ENCODE measurements at places on chromosomes 6 and 20.
A peak's percentile ranks its signal among the peaks of the same experiment; 100 is the strongest.

DNA sequence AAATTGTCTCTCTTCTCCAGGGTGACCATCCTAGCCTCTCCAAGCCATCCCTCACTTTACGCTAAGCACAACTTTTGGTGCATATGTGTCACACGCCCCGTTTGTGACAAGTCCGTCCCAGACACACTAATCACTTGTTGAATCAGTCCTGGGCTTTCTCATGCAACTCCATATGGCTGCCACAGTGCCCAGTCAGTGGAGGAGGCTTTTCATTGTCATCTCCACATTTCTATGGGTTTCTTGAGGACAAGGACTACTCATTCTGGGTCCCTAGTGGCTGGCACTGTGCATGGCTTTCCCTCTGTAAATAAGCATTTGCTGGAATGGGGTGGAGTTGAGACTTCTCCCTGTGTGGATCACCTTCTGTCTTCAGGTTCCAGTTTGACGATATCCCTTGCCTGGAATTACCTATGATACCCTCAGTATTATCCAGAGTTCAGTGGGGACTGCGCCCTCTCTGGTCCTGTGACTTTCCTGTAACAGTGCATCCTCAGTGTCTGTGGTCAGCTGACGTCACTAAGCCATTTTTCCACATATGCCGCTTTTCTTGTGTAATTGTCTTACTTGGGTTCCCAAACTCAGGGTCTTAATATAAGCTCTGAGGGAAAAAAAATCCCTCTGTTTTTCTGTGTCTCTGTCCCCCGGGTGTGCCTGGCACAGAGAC, 59.8 kb upstream of the MYL9 start:
- no peaks in the 10 kb centered on the region for H3K27me3 ChIP-seq
- no peak overlapping the region for H3K4me3 ChIP-seq
- peaks cover 48% of the 10 kb centered on the region for H3K4me1 ChIP-seq
- DNase-seq = no peak

DNA sequence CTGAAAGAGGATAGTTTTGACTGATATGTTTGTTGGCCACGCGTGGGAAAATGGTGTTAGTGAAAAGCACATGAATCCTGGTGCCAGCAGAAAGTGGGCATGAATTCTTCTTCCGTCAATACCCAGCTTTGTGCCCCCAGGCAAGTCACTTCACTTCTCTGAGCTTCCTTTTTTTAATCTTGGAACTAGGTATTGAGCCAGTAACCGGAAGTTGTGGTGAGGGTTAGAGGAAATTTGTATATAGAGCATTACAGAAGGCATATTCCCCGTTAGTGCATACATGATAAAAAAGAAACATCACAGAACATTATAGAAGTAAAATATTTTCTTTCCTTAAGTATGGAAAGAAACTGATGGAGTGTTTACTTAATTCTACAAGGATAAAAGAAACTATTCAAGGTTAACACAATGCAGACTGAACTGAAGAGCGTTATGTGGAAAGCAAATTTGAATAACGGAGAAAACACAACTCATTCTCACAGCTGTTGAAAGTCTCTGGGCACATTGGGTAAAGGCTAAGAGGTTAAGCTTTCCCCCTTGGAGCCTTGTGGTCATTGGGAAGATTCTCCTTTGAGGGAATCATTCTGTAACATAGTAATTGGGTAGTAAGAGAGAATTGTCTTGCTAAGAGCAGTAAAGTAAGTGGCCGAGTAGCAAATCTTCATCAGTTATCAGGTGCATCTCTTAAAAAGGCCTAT, 223.1 kb downstream of the BCAS1 start:
- peak overlapping the region; percentile 55 for H3K4me3 ChIP-seq
- no peak for DNase-seq
- no peaks in the 10 kb centered on the region for H3K27me3 ChIP-seq
- H3K36me3 ChIP-seq = no peaks in the 10 kb centered on the region
- peak overlapping the region; percentile 81 for H3K27ac ChIP-seq
- peaks cover 38% of the 10 kb centered on the region for H3K4me1 ChIP-seq

DNA sequence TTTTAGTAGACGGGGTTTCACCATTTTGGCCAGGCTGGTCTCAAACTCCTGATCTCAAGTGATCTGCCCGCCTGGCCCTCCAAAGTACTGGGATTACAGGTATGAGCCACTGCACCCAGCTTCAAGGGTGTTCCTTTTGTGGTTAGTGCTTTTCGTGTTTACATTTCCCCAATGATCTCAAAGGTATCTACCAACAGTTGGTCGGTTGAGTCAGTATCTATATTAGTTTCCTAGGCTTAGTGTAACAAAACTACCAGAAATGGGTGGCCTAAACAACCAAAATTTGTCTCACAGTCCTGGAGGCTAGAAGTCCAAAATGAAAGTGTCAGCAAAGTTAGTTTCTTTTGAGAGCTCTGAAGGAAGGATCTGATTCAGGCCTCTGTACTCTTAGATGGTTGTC, 30.1 kb downstream of the CASP8AP2 start:
- no peak for DNase-seq
- no peaks in the 10 kb centered on the region for H3K27me3 ChIP-seq

GRCh38 chr20:53949319-53949839, 121.0 kb downstream of the BCAS1 start:
- H3K4me3 ChIP-seq = peak overlapping the region; percentile 54
- H3K4me1 ChIP-seq = peaks cover 29% of the 10 kb centered on the region
- H3K27ac ChIP-seq = peak overlapping the region; percentile 97
- peaks cover 2% of the 10 kb centered on the region for H3K36me3 ChIP-seq
- no peaks in the 10 kb centered on the region for H3K27me3 ChIP-seq

GRCh38 chr6:104414723-104415122, 445.0 kb downstream of the HACE1 start:
- H3K27me3 ChIP-seq = no peaks in the 10 kb centered on the region
- H3K27ac ChIP-seq = no peak overlapping the region
- H3K4me1 ChIP-seq = no peaks in the 10 kb centered on the region
- no peak overlapping the region for H3K4me3 ChIP-seq
- no peak for DNase-seq

GRCh38 chr20:58660855-58661597, 9.9 kb downstream of the STX16 start:
- H3K4me3 ChIP-seq = no peak overlapping the region
- peaks cover 40% of the 10 kb centered on the region for H3K36me3 ChIP-seq
- H3K27me3 ChIP-seq = no peaks in the 10 kb centered on the region
- peaks cover 56% of the 10 kb centered on the region for H3K4me1 ChIP-seq
- H3K27ac ChIP-seq = peak overlapping the region; percentile 51

DNA sequence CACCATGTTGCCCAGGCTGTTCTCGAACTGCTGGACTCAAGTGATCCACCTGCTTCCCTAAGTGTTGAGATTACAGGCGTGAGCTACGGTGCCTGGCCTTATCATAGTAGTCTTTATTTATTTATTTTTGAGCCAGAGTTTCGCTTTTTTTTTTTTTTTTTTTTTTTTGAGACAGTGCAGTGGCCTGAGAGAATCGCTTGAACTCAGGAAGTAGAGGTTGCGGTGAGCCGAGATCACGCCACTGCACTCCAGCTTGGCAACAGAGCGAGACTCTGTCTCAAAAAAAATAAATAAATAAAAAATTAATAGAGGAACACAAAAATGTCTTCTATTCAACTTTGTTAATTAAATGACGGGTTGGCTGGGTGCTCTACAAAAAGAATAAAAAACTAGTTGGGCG, 12.9 kb downstream of the MAPRE1 start:
- DNase-seq = no peak
- H3K4me1 ChIP-seq = peaks cover 8% of the 10 kb centered on the region
- no peak overlapping the region for H3K4me3 ChIP-seq
- H3K36me3 ChIP-seq = peaks cover 43% of the 10 kb centered on the region
- H3K27me3 ChIP-seq = no peaks in the 10 kb centered on the region

- H3K36me3 ChIP-seq = peaks cover 68% of the 10 kb centered on the region
- H3K4me3 ChIP-seq = peak overlapping the region; percentile 47
- H3K27me3 ChIP-seq = no peaks in the 10 kb centered on the region
- peak overlapping the region; percentile 80 for H3K27ac ChIP-seq
- peaks cover 71% of the 10 kb centered on the region for H3K4me1 ChIP-seq
Observed at GRCh38 chr20:37375227-37375626, 29.3 kb downstream of the SRC start.

GRCh38 chr6:25962149-25963127, at the start of gene TRIM38:
TSS of gene TRIM38 (plus strand) at chr6:25962802. CDS start at chr6:25966523, 3,721 bp downstream.
- H3K36me3 ChIP-seq = peaks cover 20% of the 10 kb centered on the region
- peak; percentile 85 for DNase-seq
- peak within 1 kb of the TSS; percentile 97 for H3K4me3 ChIP-seq
- peaks cover 56% of the 10 kb centered on the region for H3K4me1 ChIP-seq

- DNase-seq = no peak
- H3K4me1 ChIP-seq = peaks cover 15% of the 10 kb centered on the region
- no peak overlapping the region for H3K27ac ChIP-seq
- H3K4me3 ChIP-seq = no peak overlapping the region
- peaks cover 5% of the 10 kb centered on the region for H3K36me3 ChIP-seq
Observed at GRCh38 chr6:161010418-161010817, 18.8 kb downstream of the MAP3K4 start.

- no peaks in the 10 kb centered on the region for H3K4me1 ChIP-seq
- no peak overlapping the region for H3K4me3 ChIP-seq
- H3K36me3 ChIP-seq = no peaks in the 10 kb centered on the region
- DNase-seq = no peak
- H3K27me3 ChIP-seq = no peaks in the 10 kb centered on the region
Observed at GRCh38 chr6:117298941-117299340, 33.6 kb downstream of the VGLL2 start.

DNA sequence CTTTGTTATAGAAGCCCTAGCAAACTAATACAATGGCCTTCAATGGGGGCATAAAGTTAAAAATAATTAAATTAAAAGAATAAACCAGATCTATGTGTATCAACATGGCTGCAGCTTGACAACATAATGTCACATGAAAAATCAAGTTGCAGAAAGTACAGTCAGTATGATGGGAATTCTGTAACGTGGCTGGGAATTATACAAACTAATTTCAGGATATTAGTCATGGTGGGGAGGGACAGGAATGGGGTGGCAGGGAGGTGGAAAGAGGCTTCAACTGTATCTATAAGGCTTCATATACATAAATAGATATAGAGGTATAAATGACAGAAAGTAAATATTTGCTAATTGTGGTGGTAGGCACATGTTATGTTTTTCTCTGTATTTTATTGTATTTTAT, 107.1 kb downstream of the UNC5CL start:
- H3K4me1 ChIP-seq = no peaks in the 10 kb centered on the region
- H3K27ac ChIP-seq = no peak overlapping the region
- H3K27me3 ChIP-seq = peaks cover 12% of the 10 kb centered on the region
- no peak overlapping the region for H3K4me3 ChIP-seq
- DNase-seq = no peak
- no peaks in the 10 kb centered on the region for H3K36me3 ChIP-seq

GRCh38 chr20:20237093-20237959, 130.6 kb upstream of the INSM1 start:
- H3K4me1 ChIP-seq = peaks cover 7% of the 10 kb centered on the region
- no peaks in the 10 kb centered on the region for H3K36me3 ChIP-seq
- H3K27me3 ChIP-seq = peaks cover 12% of the 10 kb centered on the region
- no peak overlapping the region for H3K27ac ChIP-seq
- H3K4me3 ChIP-seq = no peak overlapping the region
- peak; percentile 12 for DNase-seq

DNA sequence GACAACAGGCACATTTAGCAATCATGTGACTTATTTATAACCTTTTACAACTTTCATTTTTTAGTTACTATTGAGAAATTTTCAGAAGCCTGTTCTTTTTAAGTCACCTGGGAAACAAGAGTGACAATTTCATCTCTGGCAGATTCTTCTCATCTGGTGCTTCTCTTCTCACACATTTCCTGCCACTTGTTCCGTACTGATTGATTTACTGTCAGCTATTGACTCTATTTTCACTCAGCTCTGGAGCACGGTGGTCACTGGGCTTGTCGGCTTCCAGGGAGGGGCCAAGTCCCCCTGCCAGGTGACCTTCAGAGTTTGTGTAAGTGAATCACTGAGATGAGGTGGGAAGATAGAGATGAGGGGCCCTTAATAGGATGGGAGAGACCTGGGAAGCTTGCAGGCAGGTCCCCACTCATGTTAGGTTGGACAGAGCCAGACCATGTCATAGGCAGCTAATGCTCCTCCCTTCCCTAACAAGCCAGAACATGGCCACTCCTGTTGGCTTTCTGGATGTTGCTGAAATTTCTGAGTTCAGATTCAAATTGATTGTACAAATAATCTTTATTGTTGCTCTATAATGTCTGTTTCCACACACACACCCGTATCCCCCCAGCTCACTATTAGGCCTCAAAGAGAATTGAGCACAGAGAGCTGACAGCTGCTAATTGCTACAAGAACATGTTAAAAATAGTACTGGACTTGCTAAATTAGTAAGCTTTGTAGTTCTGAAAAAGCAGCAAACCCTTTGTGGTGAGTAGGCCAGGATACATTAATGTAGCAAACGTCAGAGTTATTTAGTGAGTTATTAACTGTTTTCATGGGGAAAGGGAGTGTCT, 13.3 kb downstream of the DUSP22 start:
- H3K4me3 ChIP-seq = no peak overlapping the region
- no peaks in the 10 kb centered on the region for H3K27me3 ChIP-seq
- DNase-seq = no peak
- H3K27ac ChIP-seq = no peak overlapping the region
- peaks cover 16% of the 10 kb centered on the region for H3K36me3 ChIP-seq

GRCh38 chr6:167103041-167103891, 19.6 kb upstream of the CCR6 start:
- peak overlapping the region; percentile 70 for H3K27ac ChIP-seq
- no peaks in the 10 kb centered on the region for H3K27me3 ChIP-seq
- peaks cover 70% of the 10 kb centered on the region for H3K4me1 ChIP-seq
- H3K36me3 ChIP-seq = no peaks in the 10 kb centered on the region
- DNase-seq = no peak

DNA sequence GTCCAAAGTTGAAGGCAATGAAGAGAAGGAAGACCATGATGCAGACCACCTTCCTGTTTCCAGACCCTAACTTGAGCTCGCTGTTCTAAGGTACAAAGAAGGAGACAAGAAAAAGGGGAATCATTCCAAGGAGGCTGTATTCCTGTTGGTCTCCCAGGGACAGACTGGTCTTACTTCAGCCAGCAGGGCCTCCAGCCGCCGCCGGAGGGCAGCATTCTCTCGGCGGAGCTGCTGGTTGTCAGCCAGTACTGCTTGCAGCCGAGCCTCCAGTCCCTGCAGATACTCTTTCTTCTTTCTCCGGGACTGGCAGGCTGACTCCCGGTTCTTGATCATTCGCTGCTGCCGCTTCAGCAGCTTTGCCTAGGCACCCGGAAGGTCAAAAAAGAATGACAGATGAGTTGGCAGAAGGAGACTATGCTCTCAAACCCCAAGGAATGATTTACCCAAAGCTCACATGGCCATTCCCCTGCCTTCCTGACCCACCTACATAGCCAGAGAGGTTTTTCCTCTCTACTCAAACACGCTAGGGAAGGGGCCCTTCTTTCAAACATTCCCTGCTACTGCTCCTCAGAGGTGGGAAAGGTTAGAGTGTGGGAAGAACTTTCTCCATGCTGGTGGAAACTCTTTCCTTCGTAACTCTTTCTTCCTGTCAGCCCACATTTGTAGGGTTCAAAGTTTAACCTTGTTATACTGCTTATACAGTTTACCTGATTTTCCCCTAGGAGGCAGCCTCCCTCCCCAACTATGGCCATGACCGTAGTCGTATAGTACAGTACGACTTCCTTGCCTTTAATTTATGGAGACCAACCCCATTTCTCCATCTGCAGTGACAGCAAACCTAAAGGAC, 9.0 kb downstream of the ATF6B start:
- no peaks in the 10 kb centered on the region for H3K27me3 ChIP-seq
- DNase-seq = peak; percentile 51
- peaks cover 65% of the 10 kb centered on the region for H3K36me3 ChIP-seq
- H3K4me1 ChIP-seq = peaks cover 27% of the 10 kb centered on the region
- H3K4me3 ChIP-seq = no peak overlapping the region

GRCh38 chr6:12593771-12594529, 122.6 kb upstream of the PHACTR1 start:
- H3K4me1 ChIP-seq = no peaks in the 10 kb centered on the region
- no peak overlapping the region for H3K27ac ChIP-seq
- no peaks in the 10 kb centered on the region for H3K36me3 ChIP-seq
- no peaks in the 10 kb centered on the region for H3K27me3 ChIP-seq
